C1 segment of cervical spinal cord (tissue), 14 donors: ENCODE measurements at places on chromosomes 4 and X.

DNA sequence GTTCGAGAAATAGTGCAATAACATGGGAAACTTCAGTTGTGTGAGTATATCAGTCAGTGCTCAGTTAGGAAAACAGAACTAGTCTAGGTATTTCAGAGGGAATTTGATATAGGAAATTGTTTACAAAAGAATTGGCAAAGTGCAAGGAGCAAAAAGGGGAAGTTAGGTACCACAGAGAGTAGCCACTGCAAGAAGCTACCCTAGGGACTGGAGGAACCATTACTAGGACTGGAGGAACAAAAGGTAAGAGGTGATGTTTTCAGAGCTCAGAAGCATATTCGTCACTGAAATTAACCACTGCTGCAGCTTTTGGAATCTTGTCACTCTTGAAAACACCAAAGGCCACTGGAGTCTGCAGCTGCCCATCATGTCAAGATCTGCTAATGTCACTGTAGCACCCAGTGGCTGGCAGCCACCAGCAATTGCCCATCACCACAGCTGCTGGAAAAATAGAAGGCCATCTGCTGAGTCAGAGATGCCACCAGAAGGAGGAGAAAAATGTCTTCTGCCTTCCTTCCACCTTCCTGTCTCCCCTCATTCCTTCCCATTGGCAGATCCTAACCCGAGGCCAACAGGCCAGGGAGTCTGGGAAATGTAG, 160.6 kb upstream of the RPS6KA3 start:
- no peak for DNase-seq

DNA sequence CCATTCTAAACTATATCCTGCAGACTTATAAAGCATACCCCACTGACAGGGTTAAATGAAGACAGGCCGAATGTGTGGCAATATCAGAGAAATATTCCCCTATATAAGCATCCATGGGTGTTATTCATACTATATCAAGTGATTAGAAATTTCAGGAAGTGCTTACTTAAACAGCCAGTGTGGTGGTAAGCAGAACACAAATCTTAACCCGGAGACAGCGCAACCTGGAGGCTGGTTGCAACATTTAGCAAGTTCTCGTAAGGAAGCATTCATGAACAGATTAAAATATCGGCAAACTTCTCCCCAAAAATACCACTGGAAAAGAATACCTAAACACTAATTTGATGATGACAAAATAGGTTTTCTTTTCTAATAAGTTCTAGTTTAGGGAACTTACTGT, 261.2 kb downstream of the CBLL2 start:
- DNase-seq = no peak

- no peak for DNase-seq
Measured at GRCh38 chr4:149345424-149345823, 470.2 kb downstream of the IQCM start.

GRCh38 chr4:184061582-184061981, 156.1 kb downstream of the ENPP6 start:
- no peak for DNase-seq

GRCh38 chr4:181548873-181549575, 694.2 kb upstream of the TENM3 start:
- no peak for DNase-seq

GRCh38 chr4:151738720-151739517, 21.9 kb downstream of the GATB start:
- DNase-seq = no peak

GRCh38 chrX:69153060-69153730, 12.1 kb downstream of the PJA1 start:
- DNase-seq = peak; percentile 45

DNA sequence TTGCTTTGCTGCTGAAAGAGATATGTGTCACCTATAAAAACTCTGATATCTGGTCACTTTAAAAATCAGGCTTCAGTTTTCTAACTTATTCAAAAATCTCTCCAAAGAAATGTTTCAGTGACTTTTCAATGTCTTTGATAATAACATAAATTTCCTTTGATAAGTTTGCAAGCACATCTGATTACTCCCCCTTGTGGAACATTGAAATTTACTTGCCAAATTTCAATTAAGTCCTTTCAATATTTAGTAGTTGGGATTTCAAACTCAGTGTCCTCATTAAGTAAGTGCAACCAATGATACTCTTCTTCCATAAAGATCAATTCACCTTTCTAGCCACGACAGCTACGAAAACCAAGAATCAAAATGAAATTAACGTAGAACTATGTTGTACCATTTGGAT, 151.3 kb upstream of the FAM47C start:
- no peak for DNase-seq

DNA sequence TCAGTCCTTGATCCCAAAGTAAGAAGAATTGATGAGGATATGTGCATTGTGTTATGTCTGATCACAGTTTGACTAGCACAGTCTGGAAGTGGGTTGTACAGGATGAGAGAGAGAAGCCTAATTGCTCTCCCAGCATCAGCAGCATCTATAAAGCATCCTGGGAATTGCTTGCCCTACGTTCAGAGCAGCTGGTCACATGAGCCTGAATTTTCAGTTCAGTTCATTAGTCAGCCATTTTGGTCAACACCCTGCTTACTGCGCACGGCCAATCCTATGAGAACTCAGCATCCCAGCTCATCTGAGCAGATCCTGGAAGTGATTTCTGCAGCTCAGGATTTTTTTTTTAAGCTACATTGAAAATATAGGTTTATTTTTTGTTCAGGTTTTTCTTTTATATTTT, at the start of gene RUFY3:
Gene RUFY3, plus strand, starts transcription at position 218 of the 400 bp plus-strand sequence. CDS start 610 bp downstream, outside the sequence.
- DNase-seq = peak; percentile 68

DNA sequence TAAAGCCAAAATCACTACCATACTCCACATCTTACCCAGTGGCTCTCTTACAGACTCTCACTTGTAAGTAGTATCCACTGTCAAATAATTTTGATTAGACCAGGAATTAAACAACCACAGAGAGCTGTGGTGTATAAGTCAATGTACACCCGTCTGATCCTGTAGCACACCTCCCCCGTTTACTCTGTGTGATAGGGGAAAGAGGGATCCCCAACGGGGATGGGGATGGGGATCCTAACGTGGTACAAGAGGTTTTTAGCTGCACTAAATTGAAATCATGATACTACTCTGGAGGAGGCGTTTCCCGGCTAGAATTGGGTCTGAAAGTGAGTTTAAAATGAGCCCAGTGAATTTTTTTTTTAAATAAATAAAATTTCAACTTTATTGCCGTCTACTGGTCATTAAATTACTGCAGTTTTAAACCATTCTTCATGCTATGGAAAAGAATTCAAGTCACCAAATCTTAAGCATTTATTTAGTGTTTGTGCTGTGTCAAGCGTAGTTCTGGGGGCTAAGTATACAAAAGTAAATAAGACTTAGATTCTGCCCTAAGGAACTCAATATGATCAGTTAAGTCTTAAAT, 76.6 kb downstream of the INTS12 start:
- no peak for DNase-seq

DNA sequence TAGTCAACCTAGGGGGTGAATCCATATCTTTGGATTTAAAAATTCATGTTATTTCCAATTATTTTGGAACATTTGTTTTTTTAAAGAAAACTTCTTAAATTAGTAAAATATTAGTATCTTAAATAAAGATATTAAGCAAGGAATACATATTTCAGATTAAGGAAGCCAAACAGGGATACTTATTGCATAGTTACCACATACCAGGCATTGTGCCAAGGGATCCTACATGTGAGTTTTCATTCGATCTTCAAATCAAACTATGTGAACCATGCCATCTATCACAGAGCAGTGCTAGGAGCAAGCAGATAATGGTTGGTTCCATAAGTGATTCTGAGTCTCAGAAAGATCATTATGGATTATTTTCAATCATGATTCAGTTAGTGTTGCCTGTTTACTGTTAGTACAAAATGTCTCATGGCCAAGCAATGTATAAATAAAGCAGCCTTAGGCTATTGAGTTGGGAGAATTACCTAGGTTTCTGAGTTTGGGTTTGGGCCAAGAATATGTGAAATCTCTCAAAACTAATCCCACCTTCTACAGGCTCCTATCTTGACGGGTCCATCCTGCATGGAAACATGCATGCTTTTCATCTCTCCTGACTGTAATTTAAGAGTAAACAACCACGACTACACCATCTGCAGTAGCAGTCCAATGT, 176.7 kb downstream of the NPFFR2 start:
- DNase-seq = no peak

DNA sequence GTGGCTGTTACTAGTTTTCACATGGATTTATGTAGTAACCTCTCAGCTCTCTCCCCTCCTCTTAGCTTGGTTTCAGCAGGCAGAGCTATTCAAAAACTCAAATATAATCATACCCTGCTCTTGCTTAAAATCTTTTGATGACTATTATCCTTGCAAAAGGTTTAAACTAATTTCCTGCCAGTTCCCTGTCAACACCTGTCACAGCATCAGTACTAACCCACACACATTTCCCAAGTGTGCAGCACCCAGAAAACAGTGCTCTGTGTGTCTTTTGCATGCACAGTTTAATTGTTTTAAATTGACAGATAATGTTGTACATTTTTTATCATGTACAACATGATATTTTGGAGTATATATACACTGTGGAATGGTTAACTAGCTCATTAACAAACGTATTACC, 202.0 kb downstream of the PAPSS1 start:
- DNase-seq = no peak

GRCh38 chr4:121308328-121308663, 72.5 kb downstream of the QRFPR start:
- DNase-seq = no peak

- no peak for DNase-seq
Measured at GRCh38 chrX:120749141-120749846, 119.4 kb upstream of the C1GALT1C1 start.

DNA sequence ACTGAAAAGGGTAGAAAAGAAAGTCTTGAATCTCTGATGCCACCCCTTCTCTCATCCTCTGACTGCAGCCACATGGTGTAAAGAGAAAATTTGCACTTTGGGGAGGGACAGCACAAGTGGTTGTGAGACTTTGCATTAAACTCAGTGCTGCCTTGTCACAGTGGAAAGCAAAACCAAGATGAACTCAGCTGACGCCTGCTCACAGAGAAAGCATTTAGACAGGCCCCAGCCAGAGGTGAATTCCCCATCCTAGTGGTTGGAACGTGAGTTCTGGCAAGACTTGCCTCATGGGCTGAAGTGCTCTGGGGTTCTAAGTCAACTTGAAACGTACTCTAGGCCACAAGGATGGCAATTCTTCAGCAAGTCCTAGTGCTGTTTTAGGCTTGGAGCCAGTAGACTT, 1101.4 kb downstream of the ADGRL3 start:
- no peak for DNase-seq

GRCh38 chrX:18557879-18558278, 114.0 kb downstream of the RS1 start:
- no peak for DNase-seq

GRCh38 chr4:617644-618641, 7.4 kb upstream of the PDE6B start:
- no peak for DNase-seq

- no peak for DNase-seq
Measured at GRCh38 chrX:57900975-57901374, 9.3 kb downstream of the ZXDA start.

DNA sequence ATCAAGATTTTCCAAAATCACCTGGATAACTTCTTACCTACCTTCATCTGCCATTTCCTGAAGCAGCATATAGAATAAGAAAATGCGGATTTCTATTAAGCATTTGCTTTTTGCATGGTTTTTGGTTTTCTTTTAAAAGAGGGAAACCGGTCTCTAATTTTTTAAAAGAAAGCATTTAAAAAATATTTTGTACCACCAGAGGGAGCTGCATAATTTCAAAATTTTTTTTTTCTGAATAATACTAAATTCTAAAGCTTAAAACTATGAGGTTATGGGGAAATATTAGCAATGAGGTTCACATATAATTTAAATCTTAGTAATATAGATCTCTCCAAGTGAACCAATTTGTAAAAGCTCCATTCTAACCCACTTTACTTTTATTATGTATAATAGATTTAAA, 137.7 kb upstream of the TENT5D start:
- no peak for DNase-seq

DNA sequence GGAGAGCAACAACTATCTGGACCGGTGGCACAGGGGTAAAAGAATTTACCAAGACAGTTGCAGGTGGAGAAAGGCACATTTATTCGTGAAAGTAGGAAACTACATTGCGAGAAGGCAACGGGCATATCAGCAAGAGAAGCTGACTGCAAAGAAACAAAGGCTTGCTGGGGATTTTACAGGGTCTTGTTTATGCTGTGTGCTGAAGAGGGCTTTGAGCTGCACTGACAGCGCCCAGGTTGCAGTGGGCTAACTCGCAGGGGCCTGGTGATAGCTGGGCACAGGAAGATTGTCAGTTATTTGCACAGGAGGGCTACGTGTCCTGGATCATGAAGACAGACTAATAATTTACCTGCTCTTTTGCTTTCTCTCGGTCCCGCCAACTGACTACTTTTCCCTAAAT, 10.7 kb downstream of the TLR3 start:
- DNase-seq = no peak

DNA sequence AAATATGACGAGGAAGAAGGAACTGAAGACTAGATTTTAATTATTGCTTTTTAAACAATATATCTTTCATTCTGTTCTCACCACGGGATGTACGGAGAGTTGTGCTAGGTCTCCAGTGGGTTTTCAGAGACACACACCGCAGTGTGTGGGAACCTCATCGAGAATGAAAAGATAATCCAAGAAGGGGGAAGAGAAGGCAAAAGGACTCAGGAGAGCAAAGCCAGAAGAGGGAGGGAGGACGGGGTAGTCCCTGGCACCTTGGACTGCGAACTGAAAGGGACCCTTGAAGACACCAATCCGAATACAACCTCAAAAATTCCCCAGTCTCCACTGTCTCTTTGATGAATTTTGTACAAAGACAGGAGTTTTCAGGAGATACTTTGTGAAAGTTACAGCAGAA, 932 bp upstream of the LEF1 start:
- no peak for DNase-seq

DNA sequence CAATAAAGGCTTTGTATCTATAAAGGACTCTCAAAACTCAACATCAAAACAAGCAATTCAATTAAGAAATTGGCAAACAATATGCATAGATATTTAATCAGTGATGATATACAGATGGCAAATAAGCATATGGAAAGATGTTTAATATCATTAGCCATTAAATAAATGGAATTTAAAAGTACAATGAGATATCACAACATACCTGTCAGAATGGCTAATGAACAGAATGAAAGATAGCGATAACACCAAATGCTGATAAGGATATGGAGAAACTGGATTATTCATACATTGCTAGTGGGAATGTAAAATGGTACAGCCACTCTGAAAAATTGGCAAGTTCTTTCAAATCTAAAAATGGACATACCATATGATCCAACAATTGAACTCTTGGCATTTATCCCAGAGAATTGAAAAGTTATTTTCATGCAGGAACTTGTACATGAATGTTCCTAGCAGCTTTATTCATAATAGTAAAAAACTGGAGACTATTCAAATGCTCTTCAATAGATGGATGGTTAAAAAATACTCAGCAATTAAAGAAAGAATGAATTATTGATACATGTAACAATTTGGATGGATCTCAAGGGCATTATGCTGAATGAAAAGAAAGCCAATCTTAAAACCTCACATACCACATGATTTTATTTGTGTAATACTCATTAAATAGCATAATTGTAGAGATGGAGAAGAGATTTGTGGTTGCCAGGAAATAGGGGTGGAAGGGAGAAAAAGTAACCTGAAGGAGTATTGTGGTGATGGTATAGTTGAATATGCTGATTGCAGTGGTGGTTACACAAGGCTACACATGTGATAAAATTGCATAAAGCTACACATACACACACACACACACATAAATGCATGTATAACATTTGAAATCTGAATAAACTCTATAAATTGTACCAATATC, 45.9 kb upstream of the ALG13 start:
- no peak for DNase-seq

- no peak for DNase-seq
Measured at GRCh38 chr4:2497324-2497723, 28.4 kb downstream of the RNF4 start.
